ENCODE measurements at places on chromosomes 2 and 18.

GRCh38 chr2:53035153-53035552, 732.5 kb upstream of the CHAC2 start:
- DNase-seq, result no peak

DNA sequence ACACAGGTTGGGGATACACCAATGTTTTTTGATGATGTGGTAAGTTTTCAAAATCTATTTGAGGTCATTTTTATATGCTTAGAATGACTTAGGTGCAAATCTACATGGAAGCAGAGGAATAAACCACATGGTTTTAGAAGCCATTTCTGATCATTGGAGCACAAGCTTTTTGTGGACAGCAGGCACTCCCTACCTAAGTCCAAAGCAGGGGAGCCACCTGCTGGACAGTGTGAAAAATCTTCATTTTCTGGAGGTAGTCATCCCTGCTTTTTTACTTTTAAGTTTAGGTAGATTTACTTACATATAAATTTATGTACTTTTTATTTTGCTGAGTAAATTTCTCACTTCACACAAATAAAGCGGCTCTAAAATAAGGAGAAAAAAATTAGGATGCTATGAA, 323.2 kb downstream of the PLCL1 start:
- peak; percentile 63 for DNase-seq

DNA sequence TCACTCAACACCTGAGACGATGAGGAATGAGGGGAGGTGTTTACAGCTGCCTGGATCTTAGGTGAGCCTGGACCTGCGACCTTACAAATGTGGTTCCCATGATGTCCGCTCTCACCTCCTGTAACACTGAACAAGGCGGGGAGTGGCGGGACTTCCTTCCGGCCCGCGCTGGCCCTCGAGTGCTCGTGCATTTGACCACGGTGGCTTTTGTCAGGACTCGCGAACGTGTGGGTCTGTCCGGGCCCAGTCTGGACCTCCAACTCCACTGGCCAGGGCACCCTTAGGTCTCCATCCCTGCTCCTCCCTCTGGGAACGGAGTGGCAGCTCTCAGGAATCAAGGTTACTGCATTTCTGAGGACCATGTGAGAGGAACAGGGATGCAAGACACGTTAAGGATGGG, 263.0 kb upstream of the SALL3 start:
- no peak for DNase-seq

GRCh38 chr2:177606636-177607035, 214.1 kb downstream of the AGPS start:
- peak; percentile 32 for DNase-seq

DNA sequence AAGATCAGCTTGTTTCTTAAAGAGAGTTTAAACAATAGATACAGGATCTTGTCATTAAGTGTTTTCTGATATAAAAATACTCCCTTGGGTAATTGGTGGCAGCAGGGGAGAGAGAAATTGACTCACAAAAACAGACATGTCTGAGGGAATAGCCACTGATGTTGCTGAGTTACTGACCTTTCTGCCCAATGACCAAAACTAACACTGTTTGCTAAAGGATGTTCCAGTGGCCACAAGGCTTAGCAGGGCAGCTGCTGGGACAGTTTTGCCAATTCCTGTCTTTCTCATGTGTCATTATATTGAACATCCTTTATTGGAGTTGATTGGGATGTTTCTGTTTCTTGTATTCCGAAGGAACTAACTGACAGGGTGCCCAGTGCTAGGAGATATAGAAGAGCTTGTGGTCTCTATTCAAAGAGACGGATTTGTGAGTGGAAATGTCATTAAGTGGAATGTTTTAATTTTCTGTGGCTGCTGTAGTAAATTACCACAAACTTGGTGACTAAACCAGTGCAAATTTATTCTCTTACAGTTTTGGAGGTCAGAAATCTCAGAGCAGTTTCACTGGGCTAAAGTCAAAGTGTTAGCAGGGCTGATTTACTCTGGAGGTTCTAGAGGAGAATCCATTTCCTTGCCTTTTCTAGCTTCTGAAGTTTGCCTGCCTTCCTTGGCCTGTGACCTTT, 124.8 kb upstream of the RMDN2 start:
- DNase-seq, result no peak

GRCh38 chr2:113281910-113282746, 3.4 kb upstream of the PAX8 start:
- peak; percentile 47 for DNase-seq

DNA sequence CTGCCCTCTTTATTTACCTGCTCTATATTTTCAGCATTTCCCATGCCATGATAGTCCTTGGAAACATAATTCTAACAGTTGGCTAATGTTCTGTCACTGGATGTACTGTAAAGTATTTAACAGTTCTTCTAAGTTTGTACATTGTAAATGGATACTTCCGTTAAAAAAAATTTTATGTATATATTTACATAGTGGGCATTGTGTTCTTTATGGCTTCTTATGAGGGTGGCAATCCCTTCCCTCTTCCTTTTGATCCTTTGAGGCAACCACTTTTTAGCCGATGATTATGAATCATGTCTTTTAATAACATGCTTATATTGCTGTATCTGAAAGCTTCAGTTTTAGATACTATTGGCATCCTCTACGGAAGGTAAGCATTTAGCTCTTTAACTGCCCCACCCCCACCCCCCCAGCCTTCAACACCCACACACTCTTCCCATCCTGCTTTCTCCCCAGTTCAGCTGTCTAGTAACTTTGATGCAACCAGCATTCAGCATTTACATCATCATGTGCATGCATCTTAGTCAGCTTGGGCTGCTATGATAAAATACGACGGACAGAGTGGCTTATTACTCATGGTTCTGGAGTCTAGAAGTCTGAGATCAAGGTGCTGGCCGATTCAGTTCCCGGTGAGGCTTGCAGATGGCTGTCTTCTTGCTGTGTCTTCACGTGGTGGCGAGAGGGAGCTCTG, 21.0 kb upstream of the EDAR start:
- DNase-seq, result peak; percentile 78

Measured in ELR (cell line).